ENCODE measurements at places on chromosomes 1 and 21. TPM values are rescaled to one million over a fixed set of nuclear protein-coding genes. Genes with fewer than 3 reads are reported as not detected.
A peak's percentile ranks its signal among the peaks of the same experiment; 100 is the strongest.

DNA sequence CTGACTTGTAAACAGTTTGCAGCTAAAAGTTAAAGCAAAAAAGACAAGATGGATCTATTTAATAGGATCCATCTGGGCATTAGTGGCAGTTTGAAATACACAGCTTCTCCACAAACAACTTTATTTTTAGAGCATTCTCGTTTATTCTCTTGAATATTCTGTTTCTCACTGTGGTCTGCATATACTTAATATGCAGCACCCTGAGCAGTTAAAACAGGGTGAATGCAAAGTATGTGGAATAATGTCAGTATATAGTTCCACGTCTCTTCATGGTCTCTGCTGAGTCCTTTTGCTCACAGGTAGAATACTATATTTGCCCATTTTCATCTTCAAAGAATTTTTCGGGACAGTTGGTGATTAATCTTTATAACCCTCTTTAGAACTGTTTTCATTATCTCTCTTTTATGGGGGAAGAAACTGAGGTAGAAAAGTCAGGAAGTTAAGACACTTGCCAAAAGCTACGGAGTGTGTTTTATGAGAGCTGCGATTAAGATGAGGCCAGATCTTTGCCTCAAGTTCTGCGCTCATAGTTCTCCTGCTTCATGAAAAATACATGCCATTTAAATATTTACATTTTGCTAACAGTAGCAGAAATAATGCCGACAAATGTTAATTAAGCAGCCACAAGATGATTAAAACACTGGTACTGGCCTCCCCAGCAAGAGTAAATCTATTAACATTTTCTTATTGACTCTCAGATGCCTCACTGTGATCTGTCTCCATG is 115.6 kb downstream of the PTBP2 start:
- H3K27me3 ChIP-seq: no peaks in the 10 kb centered on the region
- no peaks in the 10 kb centered on the region for H3K4me1 ChIP-seq
- H3K27ac ChIP-seq: no peak overlapping the region
- H3K36me3 ChIP-seq: no peaks in the 10 kb centered on the region
- no peak for DNase-seq

GRCh38 chr1:178330848-178331497 is 165.8 kb downstream of the CLEC20A start:
- H3K4me3 ChIP-seq: no peak overlapping the region
- DNase-seq: no peak

RIPK4 gene
- 1.0 TPM for total RNA-seq

CCDC190 gene
- not detected for total RNA-seq

DNA sequence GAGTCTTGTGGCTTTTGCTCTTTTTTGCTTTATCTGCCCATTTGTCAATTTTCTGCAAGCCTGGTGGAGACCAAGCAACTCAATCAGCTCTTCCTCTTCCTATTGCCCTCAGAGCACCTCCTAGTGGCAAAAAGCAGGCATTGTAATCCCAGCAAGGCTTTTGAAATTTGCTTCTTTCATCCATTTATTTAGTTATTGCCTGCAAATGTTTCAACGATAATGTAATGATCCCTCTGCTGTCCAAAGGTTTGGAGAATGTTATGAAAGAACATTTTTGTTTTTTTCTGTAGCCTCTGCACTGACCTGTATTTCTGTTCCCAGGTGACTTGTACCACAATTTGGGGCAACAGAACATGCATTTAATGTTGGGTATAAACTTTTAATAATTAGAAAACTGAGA is 127.8 kb downstream of the GABPA start:
- H3K4me1 ChIP-seq: no peaks in the 10 kb centered on the region
- no peaks in the 10 kb centered on the region for H3K36me3 ChIP-seq
- H3K4me3 ChIP-seq: no peak overlapping the region
- DNase-seq: peak; percentile 46

MEX3A gene
- total RNA-seq: 0.22 TPM

DCST2 gene
- not detected for total RNA-seq
